NCI-H524 (cell line): ENCODE measurements at places on chromosomes 2 and 18.

GRCh38 chr18:45712061-45712460, 11.9 kb upstream of the SLC14A1 start:
- no peak for DNase-seq

- DNase-seq, result no peak
These were observed 32.9 kb upstream of the POMC start for GRCh38 chr2:25201265-25201664.

DNA sequence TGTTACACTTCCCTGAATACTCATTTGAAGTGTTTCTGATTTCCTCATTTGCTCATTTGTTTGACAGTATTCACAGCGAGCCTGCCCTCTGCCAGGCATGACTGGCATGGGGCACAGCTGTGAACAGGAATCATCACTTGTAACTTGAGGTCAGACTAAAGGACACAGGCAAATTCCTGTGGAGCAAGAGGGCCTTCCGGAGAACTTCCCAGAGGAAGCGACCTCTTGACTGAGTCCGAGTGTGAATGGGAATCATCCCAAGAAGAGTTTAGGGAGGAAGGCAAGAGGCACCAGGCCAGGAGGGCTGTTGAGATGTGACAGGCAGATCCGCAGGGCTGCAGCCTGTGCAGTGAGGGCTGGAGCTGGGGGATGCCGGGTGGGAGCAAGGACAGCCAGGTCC, 45.4 kb downstream of the LIMS1 start:
- DNase-seq, result no peak

- DNase-seq, result no peak
These were observed 808.9 kb upstream of the RAB6C start for GRCh38 chr2:129170570-129170969.

- peak; percentile 22 for DNase-seq
These were observed 216.6 kb downstream of the HRH4 start for GRCh38 chr18:24677011-24677410.

DNA sequence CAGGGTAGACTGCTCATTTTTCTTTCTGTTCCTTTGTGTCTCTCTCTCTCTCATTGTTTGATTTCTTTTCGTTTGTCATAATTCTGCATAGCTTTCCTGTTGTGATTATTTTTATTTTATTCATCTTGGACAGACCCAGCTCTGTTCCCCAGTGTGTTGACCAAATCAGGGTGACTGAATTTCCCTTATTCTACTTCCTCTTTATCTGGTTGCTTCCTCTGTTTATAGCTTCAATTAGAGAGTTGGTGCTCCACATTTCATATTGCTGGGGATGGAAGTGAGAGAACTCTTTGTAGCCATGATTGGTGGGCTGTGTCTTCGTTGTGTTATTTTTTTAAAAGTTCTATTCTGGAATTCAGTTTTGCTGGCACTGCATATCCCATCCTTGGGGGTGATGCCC, 19.1 kb downstream of the PROKR1 start:
- no peak for DNase-seq

- no peak for DNase-seq
These were observed 14.7 kb downstream of the MAP3K20 start for GRCh38 chr2:173090276-173090877.

- no peak for DNase-seq
These were observed 381.1 kb downstream of the HRH4 start for GRCh38 chr18:24841536-24841935.

GRCh38 chr2:184067502-184067901, 530.8 kb upstream of the ZNF804A start:
- DNase-seq, result no peak

GRCh38 chr2:27117995-27118524, 868 bp downstream of the CGREF1 start:
- DNase-seq, result no peak

DNA sequence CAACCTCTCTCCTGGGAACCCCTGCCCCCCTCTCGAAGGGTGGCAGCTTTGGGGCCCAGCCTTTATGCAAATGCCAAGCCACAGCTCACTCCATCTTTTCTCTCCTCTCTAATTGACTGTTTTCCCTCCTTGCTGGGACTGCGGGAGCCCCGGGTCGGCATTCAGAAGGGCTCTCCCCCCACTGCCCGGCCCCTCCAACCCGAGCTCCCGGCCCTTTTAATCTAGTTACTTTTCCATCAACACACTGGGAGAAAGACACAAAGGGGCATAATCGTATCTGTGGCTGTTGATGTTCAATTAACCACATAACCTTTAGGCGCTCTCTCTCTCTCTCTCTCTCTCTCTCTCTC, 95.4 kb downstream of the INHBB start:
- no peak for DNase-seq

DNA sequence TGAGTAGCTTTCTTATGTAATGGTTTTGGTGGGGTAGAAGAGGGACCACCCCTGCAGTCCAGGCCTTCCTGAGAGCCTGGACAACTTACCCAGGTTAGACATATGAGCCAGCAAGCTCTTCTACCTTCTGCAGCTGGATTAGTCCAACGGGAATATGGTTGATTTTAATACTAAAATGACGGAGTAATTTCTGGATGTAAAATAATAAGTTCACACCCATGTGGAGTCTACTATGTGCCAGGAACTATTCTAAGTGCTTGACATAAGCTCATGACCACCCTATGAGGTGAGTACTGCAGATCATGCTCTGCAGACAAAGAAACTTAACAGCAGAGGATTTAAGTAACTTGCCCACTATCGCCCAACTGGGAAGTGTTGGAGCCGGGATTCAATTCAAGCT, 45.5 kb downstream of the DPP4 start:
- no peak for DNase-seq

DNA sequence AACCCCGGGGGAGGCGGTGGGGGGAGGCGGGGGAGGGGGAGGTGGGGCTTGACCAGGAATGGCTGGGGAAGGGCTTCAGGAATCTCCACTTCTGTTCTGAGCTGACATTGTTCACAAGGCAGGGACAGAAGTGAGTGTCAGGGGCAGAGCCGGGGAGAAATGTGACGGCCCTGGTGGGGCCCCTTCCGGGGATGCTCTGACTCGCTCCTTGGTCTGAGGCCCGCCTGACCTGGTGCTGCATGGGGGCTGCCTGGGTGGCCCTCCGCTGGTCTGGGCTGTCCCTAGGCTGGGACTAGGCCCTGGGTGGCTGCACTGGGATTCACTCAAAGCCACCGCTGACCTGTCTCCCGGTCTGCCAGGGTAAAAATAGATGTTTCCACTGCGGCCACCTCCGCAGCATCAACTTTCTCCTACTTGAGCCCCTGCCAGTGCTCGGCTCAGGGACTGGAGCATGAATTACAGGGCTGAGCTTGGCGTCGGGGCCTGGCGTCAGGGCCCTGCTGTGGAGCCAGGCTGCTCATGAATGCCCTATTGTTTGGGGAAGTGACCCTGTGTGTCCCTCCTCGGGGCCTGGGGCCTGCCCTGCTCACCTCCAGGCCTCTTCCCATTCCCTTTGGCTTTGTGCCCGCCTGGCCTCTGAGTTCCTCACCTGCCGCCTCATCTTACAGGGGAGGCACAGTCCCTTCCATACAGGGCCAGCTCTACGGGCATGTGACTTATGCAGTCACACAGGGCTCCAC, 247.5 kb downstream of the DYSF start:
- DNase-seq, result no peak

DNA sequence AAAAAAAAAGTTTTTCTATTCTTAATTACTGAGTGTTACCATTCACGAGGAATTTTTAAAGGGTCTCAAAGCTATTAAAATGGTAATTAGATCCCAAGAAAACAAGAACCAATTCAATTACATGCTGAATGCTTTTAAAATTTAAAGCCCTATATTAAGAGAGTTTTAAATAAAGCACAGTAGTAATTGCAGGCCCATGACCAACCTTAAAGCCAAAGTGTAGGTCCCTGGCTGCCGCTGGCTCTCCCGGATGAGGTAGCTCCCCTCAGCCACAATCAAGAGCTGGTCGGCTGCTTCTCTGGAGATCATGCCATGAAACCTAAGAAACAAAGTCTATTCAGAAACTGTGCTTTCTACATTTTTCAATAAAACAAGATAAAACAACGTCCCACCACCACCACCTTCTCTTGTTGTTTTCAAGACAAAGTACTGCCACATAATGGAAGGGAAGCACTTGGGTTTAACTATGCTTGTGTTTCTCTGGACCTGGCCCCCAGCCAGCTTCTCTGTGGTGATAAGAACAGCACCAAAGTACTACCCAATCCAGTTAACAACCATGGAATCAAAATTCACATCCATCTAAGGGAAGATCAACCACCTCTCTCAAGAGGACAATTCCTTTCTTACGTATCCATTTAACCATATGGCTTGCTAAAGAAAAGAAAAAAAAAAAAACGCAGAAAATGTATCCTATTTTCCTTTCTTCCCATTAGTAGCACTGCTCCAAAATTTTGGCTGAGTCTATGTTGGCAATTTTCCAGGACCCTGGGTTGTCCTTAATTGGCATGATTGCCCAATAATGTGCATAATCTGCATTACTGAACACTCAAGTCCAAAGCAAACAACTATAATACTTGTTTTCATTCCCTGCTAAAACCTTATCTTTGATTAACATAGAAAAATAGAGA, 90.1 kb downstream of the CHN1 start:
- DNase-seq, result peak; percentile 16

DNA sequence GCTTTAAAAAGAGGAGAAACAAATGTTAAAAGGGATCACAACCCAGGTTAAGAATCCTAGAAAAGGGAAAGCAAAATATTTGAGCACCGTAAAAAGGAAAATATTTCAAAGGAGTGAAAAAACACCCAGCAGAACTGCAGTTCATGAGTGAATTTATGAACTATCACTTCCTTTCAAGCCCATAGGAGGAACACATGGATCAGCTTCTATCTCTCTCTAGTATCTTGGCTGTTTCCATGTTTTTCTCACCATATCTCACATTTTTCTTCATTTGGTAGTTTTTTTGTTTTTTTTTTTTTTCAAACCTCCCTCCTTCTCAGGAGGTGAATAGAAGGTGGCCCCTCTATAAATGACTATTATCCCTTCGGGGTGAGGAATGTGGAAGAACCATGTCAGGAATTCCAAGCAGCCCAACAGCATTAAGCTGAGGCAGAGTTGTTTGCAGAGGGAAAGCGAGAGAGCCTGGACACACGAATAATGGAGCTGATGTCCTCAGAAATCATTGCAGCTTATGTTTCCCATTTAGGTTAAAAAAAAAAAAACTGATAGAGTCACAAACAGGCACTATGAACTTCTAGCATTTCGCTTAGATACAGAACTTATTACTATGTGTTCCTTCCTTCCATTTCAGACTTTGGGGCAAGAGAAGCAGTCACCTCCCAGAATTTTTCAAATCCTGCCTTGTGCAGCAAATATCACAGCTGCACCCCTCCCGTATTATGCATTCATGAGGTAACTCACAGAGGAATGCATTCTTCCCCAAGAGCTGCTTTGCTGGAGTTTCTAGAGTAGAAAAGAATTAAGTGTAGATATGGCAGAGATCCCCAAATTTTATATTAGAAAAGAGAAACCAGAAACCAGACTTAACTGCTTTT, 315.6 kb downstream of the IRS1 start:
- DNase-seq, result no peak

DNA sequence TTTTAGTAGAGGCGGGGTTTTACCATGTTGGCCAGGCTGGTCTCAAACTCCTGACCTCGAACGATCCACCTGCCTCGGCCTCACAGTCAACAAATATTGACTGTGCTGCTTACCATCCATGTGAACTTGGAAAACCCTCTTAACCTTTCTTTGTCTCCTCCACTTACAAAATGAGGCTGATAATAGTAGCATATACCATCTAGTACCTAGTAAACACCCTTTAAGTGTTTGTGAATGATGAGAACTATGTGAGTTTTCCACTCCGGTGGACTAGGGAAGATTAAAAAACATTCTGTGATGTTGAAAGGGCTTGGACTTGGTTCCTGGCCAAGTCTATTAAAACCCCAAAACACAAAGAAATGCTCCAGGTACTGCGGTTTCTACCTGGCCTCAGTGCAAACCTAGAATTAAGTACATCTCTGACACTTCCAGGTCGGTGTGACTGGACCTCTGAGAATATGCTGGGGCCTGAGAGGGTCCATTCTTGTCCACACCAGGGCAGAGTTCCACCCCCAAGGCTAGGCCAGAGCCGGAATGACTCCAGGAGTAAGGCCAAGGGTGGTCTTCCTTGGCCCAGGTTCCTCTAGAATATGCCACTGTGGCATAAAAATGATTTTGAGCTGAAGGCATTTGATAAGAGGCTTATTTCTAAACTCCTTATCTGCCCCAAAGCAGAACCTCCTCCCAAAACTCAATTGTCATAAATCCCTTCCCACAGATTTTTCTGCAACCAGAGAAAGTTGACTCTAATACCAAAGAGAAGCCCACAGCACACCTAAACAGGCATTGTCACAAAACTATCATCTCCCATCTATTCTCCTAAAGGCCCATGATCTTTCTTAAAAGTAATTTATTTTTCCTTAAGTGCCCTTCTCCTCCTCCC, 217.5 kb downstream of the TGIF1 start:
- DNase-seq, result no peak

GRCh38 chr2:26299471-26300101, 46.4 kb upstream of the SELENOI start:
- DNase-seq, result no peak

- no peak for DNase-seq
These were observed 322.1 kb downstream of the CNTNAP5 start for GRCh38 chr2:124347209-124347608.

GRCh38 chr18:24593886-24594285, 133.4 kb downstream of the HRH4 start:
- DNase-seq, result no peak

DNA sequence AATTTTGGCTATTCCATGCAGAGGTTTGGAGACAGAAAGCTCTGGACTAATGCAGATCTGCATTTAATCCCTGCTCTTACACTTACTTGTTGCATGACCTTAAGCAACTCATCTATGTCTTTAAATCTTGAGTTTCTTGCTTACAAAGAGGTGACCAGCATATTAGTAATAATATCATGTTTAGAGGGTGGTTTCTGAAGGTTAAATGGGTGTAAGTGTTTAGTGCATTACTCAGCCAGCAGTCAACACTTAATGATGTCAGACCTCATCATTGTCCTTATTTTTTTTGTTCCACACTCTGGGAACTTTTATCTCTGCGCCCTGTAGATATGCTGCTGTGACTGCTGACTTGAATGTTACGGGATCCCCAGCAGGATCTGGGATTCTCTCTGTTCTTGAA, 1.7 kb downstream of the IL1RL1 start:
- no peak for DNase-seq

DNA sequence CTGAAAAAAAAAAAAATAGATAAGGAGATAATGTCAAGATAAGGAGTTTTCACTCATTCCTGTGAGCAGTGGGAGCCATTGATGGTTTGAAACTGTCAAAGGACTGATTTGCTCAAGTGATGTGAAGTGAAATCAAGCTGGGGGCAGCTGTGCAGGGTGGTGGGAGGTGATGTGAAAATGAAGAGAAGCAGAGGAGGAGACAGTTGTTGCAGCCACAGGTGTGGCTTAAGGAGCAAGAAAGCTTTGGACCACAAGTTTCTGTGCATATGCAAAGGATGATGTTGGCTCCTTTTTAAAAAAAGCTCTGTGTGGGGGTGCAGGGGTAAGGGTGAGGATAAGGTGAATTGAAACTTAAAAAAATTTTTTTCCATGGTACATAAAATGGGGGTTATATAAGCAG, 8.3 kb downstream of the EFR3B start:
- no peak for DNase-seq

DNA sequence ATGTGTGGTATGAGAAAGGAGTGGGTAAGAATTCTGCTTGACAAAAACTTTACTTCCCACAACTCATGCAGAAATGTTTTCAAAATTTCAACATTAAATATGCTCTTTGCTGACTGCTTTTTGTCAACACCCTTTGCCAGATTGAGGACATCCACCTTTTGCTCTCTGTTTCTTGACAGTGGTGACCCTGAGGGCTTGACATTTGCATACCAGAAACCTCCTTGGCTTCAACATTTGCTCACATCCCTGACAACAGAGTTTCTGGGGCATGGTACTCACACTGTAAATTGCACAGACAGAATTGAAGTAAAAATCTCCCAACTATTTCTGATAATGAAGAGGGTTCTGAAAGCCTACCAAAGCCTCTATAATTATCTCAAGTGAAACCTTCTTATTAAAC, 95.7 kb downstream of the RND3 start:
- no peak for DNase-seq
